Substantia nigra (tissue), 51 donors: ENCODE measurements at places on chromosomes 1 and 21.

DNA sequence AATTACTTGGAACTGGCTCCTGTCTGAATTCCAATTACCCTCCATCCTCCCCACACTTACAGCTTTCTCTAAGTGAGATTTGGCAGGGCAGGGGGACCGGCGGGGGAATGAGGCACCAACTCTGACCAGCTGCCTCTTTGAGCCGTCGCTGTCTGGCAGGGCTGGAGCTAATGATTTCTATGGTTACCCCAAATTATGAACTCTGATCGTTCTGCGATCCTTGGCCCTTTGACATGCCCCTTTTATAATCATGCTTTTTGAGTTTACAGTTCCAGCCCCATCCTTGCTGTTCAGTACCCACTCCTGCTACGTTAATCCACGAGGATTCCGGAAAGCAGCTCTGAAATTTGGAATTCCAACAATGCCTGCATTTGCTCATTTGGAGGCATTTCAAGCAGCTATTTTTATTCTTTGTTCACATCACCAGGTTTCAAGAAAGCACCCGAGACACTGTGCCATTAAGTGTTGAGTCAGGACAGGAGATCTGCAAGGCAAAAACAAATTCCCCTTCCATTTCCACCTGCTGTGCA, 54.6 kb upstream of the LBR start:
- DNase-seq: no peak

- DNase-seq: no peak
Observed at GRCh38 chr1:226628612-226629155, 80.1 kb downstream of the STUM start.

GRCh38 chr1:173469656-173470055, 7.5 kb upstream of the PRDX6 start:
- DNase-seq: no peak

GRCh38 chr1:228333739-228334115, 72.9 kb downstream of the TRIM11 start:
- no peak for DNase-seq

DNA sequence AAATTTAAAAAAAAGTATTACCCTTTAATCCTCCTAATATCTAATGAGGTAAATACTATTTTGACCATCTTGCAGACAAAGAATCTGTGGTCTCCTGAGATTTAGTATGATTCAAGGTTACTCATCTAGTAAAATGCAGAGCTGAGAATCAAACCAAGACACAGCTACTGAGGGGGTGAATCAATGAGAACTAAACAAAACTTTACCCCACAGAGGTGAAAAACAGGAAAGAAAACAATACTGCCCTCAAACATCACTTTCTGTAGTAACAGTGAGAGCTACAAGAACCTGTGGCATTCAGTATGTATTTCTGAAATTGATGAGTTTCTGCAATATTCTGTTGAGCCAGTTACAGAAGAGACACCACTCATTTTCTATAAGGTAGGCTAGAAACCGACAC, 85.1 kb downstream of the JAK1 start:
- no peak for DNase-seq

GRCh38 chr21:45992301-45993209, 11.0 kb downstream of the COL6A1 start:
- DNase-seq: no peak

DNA sequence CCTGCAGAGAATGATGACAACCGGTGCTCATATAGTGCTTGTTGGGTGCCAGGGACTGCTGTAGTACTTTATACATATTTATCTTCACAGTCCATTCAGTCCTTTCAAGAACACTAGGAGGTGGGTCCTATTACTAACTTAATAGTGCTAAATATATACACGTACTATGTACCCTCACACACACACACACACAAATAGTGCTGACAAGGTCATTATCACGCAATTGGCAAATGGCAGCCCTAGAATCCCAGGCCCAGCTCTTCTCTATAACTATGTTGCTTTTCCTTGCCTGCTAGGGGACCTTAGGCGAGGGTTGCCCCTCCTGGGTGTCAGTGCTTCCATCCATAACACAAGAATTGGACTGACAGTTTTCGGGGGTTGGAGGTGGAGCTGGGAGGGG, 33.5 kb downstream of the TNFRSF8 start:
- no peak for DNase-seq

- no peak for DNase-seq
Observed at GRCh38 chr1:211013346-211014240, 120.4 kb downstream of the KCNH1 start.

GRCh38 chr1:80424249-80424648, 1376.5 kb upstream of the ADGRL2 start:
- no peak for DNase-seq

DNA sequence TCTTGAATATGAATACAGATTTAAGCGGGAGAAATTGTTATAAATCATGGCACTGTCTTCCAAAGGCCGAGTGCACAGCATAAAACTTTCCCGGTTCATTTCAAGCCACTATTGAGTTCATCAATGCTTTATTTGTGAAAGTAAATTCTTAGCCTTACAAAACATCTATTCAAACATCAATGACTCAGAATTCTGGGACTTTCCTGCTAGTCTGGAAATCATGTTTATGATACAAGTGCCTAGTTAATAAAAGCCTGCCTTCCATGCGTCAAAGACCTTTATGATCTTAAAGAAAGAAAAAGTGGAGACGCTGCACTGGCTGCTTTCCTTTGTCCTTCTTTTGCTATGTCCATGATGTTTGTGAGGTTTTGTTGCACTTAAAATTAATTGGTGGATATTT, 137.7 kb downstream of the SETD4 start:
- DNase-seq: no peak

DNA sequence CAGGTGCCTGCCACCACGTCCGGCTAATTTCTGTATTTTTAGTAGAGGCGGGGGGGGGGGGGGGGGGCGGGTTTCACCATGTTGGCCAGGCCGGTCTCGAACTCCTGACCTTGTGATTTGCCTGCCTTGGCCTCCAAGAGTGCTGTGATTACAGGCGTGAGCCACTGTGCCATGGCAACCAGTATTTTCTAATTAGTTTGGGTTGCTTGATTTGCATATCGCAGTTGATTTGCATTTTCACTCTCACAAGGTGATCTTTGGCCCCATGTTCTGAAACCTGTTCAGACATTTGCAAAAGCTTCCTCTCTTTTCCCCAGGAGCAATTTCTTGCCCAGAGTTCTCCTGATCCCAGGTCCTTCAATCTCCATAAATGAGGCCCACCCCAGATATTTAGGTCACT, 1.7 kb downstream of the TOR3A start:
- DNase-seq: no peak

GRCh38 chr1:115666702-115667101, 24.9 kb downstream of the VANGL1 start:
- peak; percentile 23 for DNase-seq

- DNase-seq: no peak
Observed at GRCh38 chr1:218473522-218473921, 128.4 kb downstream of the TGFB2 start.

GRCh38 chr1:145868232-145868631, 9.4 kb upstream of the PIAS3 start:
- no peak for DNase-seq

DNA sequence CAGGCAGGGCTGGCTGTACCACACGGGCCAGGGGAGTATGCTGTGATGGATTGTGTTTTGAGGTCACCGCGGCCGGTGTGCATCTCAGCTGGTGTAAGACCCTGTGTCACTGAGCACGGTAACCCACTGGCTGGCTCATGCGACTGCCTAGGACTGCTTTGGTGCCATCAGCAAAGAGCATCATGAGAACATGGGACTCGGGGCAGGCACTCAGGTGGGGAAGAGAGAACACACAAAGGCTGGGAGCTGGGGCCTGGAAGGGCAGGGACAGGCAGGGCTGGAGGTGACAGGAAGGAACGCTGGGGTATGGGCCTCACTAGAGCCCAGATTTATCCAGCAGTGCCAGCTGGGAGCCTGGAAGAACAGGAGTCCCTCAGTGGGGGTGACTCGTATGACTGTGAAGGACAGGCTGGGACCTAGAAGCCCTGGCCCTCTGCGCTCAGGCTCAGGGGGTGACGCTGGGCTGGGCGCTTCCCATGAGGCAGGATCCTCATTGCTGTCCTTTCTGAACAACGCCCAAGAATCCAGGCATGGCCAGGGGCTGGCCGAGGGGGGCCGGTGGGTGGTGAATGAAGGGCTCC, 210.4 kb upstream of the VAMP3 start:
- DNase-seq: no peak

GRCh38 chr1:1259951-1260600, 13.6 kb upstream of the C1QTNF12 start:
- DNase-seq: no peak

GRCh38 chr1:171916315-171916771, 75.0 kb downstream of the DNM3 start:
- DNase-seq: no peak
